ENCODE measurements at places on chromosomes 7 and 10.

- DNase-seq: no peak
Measured at GRCh38 chr10:15158448-15158847, 10.0 kb downstream of the NMT2 start.

DNA sequence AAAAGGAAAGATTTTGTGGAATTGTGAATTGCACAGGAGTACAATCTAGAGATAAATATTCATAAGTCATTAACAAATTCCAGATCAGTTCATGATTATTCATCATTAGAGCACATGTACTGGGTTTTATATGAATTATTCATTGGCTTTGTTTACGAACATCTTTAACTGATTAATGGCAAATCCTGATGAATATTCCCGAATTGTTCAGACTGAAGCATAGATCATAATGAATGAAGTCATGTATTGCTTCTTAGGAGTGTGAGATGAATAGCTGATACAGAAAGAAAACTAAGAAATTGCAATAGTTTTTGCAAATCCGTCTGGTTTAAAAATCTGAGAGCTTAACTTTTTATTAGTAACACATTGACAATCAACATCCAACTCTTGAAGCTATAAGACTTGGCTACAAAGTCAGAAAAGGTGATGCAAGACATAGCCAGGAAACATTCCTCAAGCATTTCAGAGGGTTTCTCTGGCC lies 183.6 kb upstream of the DGKB start:
- DNase-seq: no peak

DNA sequence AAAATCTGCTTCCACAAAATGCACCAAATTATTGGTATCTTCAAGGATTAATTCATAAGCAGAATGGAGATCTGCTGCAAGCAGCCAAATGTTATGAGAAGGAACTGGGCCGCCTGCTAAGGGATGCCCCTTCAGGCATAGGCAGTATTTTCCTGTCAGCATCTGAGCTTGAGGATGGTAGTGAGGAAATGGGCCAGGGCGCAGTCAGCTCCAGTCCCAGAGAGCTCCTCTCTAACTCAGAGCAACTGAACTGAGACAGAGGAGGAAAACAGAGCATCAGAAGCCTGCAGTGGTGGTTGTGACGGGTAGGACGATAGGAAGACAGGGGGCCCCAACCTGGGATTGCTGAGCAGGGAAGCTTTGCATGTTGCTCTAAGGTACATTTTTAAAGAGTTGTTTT lies 12.1 kb downstream of the IFIT3 start:
- no peak for DNase-seq

DNA sequence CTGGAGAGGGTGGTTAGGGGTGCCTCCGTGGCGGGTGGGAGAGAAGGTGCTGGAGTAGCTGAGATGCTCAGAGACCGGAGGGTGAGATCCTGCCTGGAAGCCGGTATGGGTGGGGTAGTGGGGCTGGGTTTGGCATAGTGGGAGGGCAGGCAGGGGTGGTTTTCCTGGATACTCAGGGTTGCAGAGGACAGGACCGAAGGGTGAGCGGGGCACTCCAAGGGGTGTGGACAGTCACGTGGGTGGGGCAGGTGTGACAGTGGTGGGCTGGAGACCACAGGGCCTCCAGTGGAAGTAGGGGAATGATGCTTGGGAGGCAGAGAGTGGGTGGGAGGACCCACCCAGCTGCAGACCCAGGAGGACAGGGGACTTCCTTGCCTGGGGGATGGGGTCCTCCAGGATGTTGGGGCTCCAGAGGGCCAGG lies 1.9 kb downstream of the SCART1 start:
- no peak for DNase-seq

DNA sequence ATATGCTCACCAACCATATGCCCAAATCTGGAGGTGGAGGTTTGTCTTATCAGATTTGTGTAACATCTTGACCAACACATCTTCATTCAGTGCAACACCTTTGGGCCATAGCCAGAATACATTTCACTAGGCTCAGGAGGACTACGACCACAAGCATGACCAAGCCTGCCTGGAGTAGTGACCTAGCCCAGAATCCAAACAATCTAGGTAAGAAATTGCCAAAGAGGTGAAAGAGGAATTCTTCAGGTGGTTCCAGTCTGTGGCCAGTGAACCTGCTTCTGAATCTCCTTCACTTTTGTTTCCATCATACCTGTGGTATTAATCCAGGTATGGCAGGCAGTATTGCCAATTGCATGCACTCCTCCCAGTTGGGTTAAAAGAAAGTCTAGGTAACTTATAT lies 112.8 kb upstream of the RAB18 start:
- DNase-seq: no peak

GRCh38 chr10:122688293-122688989 lies 11.2 kb downstream of the C10orf120 start:
- DNase-seq: no peak

GRCh38 chr7:77402818-77403217 lies 13.3 kb downstream of the GSAP start:
- no peak for DNase-seq

GRCh38 chr10:108204528-108205305 lies 1040.2 kb upstream of the SORCS1 start:
- peak; percentile 74 for DNase-seq

- no peak for DNase-seq
Measured at GRCh38 chr7:55426676-55427075, 61.5 kb downstream of the LANCL2 start.

DNA sequence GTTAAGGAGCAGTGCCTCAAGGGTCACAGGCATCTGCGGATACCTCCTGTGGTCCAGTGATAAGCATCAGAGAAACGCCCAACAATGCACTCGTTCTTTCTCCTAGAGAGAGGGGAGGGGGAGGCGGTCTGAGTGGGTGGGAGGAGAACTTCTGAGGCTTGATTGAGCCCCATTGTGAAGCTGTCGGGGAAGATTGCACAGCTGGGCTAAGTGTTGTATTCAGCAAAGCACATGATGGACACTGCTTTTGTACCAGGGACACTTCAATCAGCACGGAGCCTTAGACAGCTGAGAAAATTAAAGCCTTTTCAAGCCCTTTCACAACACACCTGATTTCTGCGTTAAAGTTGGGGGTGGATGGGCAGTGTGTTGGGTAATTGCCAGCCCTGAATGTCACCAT lies 230.3 kb upstream of the GHITM start:
- no peak for DNase-seq

DNA sequence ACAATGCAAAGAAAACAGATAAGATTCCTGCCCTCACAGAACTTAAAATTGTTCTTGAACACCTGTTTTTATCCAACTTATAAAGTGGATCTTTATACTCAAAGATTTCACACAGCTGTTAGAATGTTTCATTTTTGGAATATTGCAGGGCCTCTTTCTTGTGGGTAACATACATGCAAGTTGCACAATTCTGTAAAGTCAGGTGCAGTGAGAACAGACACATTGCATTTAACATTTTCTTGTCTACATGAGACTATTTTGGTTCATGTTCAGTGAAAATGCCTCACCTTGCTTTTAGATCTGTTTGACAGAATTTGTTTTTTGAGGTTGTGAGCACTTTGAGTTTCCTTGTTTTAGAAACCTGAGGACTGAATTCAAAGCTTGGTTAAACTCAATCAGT lies 707.8 kb downstream of the SUGCT start:
- DNase-seq: no peak

DNA sequence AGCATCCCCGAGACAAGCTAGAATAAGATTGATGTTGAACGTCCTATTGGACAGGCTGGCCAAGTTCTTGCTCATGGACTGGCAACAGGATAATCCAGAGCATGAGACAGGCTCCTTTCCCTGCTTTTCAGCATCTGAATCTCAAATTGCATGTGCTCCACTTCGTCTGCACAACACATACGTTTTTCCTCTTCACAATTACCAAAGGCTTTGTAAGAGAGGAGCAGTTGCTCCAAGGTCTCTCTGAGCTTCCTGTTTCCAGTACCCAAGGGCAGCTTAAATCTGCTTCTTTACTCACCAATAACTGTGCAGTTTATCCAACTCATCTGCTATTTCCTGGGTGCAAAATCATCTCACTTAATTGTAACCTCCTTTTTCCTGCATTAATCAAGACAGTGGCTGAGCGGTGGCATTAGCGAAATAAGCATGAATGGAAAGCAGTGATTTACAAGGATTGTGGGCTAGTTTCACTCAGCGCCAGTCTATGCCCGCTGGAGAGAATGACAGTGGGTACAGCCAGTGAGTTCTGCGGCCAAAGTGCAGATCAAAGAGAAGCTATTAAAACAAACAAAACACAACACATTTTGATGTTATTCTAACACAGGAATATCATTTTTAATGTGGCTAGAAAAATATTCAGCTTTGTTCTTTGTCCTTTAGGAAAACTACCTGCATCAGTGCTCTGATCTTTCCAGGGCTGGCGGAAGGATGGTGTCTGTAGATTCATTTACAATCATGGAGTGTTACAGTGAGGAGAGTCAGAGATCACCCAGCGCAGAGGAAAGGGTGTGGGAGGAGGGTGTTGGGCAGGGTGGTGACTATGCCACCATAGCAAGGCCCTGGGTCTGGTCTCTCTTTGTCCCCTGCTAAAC lies 79.8 kb downstream of the CHN2 start:
- DNase-seq: no peak

- DNase-seq: no peak
Measured at GRCh38 chr10:57336341-57336740, 931.4 kb downstream of the IPMK start.

GRCh38 chr10:31146491-31147209 lies 115.0 kb upstream of the ZNF438 start:
- DNase-seq: no peak

- no peak for DNase-seq
Measured at GRCh38 chr10:128098631-128099030, 27.6 kb downstream of the MKI67 start.

- DNase-seq: peak; percentile 68
Measured at GRCh38 chr7:148142660-148143248, 447.8 kb upstream of the C7orf33 start.

DNA sequence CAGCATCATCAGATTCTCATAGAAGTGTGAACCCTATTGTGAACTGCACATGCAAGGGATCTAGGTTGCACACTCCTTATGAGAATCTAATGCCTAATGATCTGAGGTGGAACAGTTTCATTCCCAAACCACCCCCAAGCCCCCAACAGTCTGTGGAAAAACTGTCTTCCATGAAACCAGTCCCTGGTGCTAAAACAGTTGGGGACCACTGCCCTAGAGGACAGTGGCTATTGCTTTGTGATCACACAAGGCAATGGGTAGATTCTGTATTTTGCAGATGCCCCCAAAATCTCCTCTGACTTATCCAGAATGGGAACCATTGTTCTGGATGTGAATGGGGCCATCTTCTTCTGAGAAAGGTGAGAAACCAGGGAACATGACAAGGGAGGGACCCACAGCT lies 31.1 kb upstream of the HPS1 start:
- no peak for DNase-seq

- DNase-seq: peak; percentile 78
Measured at GRCh38 chr7:138981332-138982203, at the start of gene KIAA1549. Gene KIAA1549, minus strand, starts transcription at chr7:138981389. Its CDS starts 120 bp downstream, at chr7:138981269.

GRCh38 chr7:114416129-114416990 lies 1.7 kb downstream of the FOXP2 start:
- no peak for DNase-seq

DNA sequence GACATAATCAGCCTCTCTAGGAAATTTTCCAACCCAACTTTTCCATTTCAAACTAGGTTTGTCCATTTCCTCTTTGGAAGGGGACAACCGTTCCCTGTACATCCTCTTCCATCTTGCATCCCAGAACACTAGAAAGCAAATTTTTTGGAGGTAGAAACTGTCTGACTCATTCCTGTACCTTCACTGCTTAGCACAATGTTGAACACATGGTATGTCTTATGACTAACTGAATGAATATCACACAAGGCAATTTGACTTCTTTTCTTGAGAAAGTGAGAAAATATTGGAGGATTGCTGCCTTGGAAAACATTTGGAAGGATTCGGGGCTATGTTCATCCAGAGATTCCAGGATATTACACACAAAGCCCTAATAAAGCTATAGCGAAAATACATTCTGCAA lies 289.1 kb downstream of the FGFR2 start:
- DNase-seq: no peak

- DNase-seq: no peak
Measured at GRCh38 chr10:124296121-124296812, 122.5 kb downstream of the OAT start.

GRCh38 chr10:116926426-116926825 lies 77.1 kb downstream of the ENO4 start:
- DNase-seq: no peak

GRCh38 chr7:51158742-51159445 lies 157.7 kb downstream of the COBL start:
- no peak for DNase-seq

GRCh38 chr10:21135023-21135931 lies 238.2 kb upstream of the NEBL start:
- DNase-seq: no peak

Measured in SK-N-DZ (cell line).